GM23248 (cell line): ENCODE measurements at places on chromosomes 12 and 14.

- peak; percentile 62 for DNase-seq
These were observed 520 bp downstream of the CSRP2 start for GRCh38 chr12:76878099-76878898.

DNA sequence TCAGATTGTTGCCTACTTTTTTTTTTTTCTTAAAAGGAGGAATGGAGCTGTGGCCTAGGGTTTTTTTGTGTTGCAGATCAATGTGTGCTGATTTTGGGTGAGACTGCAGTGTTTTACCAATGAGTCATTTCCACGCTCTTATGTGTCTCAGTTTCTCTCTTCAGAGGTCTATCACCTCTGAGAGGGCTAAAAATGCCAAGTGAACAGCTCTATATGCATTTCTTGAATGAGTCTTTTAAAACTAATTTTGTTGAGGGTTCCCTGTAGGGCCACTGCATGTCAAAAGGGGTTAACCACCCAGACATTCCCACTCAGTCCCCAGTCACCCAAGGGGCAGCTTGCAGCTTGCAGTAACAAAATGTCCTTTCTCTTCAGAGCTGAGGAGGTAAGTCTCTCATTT is 24.3 kb upstream of the GLIPR1L2 start:
- peak; percentile 17 for DNase-seq

DNA sequence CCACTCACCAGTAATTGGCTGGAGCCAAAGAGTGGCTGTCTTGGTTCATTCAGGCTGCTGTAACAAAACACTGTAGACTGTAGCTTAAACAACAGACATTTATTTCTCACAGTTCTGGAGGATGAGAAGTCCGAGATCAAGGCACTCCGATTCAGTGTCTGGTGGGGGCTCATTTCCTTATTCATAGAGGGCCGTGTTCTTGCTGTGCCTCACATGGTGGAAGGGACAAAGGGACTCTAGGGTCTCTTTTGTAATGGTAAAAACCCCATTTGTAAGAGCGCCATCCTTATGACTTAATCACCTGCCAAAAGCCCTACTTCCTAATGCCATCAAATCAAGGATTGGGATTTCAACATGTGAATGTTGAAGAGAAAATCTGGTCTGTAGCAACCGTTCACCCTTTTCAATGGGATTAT is 34.7 kb upstream of the CDKN3 start:
- no peak for DNase-seq

- DNase-seq = peak; percentile 18
These were observed 162.1 kb downstream of the ADCK1 start for GRCh38 chr14:77961847-77962580.

GRCh38 chr12:105860561-105861207 is 278.1 kb downstream of the NUAK1 start:
- DNase-seq = no peak

DNA sequence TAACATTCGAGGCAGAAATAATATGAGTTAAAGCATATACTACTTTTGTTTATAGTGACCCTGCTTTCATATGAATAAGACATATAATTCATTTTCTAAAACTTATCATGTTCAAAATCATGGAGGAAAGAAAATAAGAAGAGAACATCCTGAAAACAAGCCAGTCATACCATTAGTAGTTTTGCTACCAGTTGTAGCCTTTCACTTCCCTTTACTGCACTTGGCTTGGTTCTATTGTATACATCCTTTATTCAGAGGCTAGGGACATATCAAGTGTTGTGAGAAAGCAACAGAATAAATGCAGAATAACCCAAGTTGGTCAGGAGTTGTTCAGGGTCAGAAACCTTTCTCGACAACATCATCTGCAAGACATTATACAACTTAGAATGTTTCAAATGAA is 598.7 kb downstream of the SOX5 start:
- no peak for DNase-seq

- DNase-seq = peak; percentile 90
These were observed 57.2 kb upstream of the RIN3 start for GRCh38 chr14:92456215-92457015.

DNA sequence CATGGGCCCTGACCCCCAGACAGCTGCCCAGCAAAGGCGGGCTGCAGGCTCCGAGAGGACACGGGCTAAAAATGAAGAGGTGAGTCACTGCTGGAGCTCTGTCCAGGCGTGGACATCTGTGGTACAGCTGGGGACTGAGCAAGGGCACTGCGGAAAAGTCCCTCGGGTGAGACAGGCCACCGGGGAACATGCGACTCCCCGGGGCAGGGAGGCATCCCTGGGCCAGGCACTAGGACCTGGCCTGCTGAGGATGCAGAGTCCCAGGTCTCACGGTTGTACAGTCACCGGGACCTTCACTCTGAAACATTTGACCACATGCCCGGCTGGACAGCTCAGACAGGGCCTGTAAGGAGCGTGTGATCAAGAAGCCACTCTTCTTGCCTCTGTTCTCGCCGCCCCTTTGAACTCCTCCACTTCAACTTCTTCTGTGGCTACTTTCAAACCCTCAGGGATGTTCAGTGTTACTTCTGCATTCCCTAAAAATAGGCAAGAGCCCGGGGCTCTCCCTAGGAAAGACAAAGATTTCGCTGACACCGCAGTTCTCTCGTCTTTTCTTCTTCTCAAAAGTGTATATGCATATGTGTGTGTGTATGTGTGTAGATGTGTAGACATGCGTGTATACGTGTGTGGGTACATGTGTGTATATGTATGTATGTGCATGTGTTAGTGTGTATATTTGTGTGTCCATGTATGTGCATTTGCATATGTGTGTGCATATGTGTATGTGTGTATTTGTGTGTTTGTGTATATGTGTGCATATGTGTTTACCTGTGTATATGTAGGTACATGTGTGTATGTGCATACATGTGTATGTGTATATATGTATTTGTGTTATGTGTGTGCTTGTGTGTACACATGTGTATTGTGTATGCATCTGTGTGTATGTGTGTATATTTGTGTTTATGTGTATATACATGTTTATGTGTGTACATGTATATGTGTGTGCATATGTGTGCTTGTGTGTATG is 5.0 kb upstream of the RFLNA start:
- DNase-seq = peak; percentile 85
